ENCODE measurements at places on chromosomes 5 and 9.
A peak's percentile ranks its signal among the peaks of the same experiment; 100 is the strongest.

DNA sequence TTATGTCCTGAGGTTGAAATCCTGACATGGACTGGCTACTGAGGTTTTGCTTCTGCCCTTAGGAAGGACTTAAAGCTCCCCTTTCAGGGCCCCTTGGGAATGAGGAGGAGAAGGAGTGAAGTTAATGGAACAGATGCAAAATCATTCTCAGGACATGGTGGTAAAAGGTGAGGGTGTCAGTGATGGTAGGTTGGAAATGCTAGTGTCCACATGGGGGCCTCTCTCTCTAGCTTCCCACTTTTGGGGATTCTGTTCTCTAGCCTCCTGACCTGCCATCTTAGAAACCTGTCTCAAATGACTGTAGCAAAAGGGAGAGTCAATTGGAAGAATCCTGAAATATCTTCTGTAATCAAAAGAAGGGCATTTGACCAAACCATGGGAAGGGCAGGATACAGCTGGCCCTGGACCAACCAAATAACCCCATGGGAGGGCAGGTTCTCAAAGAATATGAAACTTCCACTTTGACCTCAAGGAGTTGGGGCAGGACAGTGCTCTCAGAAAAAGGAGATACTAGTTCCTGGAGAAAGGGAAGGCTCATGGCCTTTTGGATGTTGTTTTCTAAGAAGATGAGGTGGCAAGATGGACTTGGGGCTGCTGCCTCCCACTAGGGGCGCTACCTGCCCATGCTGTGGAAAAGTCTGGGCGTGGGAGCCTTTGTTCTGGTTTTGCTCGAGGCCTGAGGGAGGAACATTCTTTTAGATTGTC is 21.2 kb upstream of the MLANA start:
- no peak for DNase-seq

- DNase-seq: no peak
Measured at GRCh38 chr5:14929293-14930065, 57.9 kb upstream of the ANKH start.

DNA sequence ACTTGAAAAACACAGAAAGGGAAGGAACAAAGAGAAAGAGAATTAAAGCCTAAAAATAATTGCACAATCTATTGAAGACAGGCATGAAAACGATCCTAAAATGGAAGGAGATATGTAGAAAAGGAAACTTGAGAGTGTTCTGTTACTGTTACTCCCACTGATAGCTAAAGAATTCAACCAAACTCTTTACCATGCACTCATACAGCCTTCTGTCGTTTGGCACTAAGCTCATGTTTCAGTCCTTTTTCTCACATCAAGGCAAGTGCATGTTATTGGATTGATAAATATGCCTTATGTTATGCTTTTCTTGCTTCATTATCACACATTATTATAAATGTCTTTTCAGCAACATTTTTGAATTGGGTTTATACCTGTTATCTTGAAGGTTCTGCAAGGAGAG is 696.5 kb downstream of the EFNA5 start:
- no peak for DNase-seq

DNA sequence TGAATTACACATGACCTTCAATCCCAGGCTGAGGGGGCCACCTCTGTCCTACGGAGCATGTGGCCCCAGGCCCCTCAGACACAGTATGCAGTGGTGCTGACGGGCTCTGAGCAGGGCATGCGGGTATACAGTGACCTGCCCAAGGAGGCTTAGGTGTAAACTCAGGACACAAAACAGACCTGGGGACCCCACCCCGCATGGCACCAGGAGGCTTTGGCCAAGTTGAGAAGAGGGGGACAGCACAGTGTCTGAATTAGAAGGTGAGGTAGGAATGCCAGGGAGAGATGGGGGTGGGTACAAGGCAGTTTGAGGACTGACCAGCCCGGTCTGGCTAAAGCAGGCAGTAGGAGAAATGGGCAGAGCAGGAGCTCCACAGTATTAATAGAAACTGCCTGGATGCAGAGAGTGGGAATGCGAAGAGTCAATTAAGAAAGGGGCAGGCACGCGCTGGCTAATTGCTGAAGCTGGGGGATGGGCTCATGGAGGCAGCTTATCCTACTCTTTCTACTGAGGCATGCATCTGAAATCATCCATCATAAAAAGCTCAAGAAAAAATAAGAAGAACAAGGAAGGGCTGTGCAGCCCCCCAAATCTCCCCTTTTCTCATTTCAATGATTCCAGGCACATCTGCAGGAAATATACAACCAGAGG is 109.0 kb downstream of the GABBR2 start:
- DNase-seq: no peak

DNA sequence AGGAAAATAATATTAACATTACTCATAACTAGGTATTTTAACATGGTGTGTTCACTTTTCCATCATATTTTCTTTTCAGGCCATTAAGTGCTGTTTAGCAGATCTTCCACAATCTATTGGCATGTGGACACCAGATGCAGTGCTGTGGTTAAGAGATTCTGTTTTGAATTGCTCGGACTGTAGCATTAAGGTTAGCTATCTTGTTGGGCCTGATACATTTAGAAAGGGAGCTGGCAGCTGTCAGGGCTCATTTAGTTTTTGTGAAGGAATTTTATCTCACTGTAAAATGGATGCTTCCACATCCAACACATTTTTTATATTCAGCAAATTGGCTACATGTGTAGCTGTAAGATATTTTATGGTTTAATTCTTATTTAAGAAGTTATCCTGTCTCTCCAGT is 20.7 kb upstream of the TMOD1 start:
- DNase-seq: peak; percentile 27

- no peak for DNase-seq
Measured at GRCh38 chr9:130054820-130055219, 1.1 kb downstream of the GPR107 start.

GRCh38 chr5:55934115-55934613 is 60.6 kb downstream of the IL6ST start:
- DNase-seq: no peak

- no peak for DNase-seq
Measured at GRCh38 chr5:97427235-97427634, 244.2 kb upstream of the RIOK2 start.

DNA sequence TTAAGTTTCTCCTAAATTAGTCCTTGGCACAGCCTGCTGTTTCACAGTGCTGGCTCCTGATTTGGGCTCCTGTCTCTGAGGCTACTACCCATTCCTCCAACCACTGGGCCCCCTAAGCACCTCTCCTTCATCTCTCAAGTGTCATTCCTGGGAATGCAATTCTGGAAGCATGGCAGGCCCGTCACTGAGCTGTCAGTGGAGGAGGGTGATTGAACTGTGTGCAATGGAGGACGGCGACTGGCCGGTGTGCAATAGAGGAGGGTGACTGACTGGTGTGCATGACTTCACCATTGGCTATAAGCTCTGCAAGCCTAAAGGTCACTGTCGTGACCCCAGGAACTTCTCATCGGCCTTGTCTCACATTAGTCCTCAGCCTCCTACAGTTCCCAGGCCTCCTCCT is 12.4 kb upstream of the IL17B start:
- DNase-seq: no peak

DNA sequence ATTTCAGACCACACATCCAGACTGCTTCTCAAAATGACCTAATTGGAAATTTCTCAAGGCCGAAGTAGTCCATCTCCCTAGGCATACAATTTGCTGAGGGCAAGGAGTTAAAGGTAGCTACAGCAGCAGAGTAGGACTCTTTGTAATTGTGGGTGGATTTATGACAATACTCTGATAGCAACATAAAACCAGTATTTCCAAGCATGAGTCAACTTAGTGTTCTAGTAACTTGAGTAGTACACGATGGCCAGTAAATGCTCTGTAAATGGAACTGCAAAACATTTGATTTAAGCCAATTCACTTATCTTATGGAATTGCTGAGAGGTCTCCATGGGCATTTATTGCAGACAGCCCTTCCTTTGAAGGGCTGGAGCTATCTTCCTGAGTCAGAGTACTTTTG is 352.2 kb downstream of the PLK2 start:
- DNase-seq: no peak

- DNase-seq: no peak
Measured at GRCh38 chr9:117705386-117705785, 1.2 kb downstream of the TLR4 start.
